ENCODE measurements at places on chromosomes 4 and X.

DNA sequence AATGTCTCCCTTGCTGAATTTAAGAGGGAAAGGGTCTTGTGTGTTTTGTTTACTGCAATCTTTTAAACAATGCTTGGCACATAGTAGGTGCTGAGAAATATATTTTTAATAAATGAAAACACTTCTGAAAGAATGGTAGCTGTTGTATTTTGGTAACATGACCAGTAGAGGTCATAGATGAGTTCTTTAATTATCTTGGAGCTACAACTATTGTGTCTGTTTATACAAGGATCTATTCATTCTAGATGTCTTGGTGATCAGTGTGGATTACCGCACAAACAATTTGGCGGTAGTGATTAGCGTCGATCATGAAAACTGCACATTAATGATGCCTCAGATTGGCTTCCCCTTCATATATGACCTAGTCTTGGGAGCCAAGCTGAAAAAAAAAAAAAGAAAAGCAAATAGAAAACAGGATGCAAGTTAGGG, 21.4 kb upstream of the SCRG1 start:
- peak; percentile 36 for DNase-seq

DNA sequence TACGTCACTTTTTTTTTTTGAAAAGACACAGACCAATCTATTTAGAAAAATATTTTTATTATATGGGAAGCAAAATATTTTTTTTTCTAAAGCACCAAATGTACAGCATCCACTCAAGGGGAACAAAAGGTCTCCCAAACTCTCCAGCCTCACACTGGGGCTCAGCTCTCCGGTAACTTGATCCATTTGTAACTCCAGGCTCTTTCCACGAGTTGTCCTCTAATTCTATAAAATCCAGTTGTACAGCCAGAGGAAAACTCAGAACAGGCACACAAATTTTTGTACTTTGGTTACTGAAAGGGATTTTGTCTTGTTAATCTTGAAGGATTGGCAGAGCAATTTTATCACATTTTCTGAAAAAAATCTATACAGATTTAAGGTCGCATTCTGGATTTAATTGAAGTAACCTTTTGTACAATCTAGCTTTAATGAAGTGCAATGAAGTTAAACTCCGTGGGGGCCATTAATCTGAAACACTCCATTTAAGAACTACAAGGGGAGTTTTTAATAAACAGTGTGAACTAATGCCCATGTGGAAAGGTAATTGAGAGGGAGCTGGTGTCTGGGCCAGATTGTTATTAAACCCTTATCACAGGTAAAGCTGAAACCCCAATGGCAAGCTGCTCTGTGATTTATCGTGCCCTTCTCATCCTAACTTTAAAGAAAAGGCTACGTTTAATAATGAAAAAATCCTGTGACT, 161.2 kb upstream of the FRG1 start:
- no peak for DNase-seq

DNA sequence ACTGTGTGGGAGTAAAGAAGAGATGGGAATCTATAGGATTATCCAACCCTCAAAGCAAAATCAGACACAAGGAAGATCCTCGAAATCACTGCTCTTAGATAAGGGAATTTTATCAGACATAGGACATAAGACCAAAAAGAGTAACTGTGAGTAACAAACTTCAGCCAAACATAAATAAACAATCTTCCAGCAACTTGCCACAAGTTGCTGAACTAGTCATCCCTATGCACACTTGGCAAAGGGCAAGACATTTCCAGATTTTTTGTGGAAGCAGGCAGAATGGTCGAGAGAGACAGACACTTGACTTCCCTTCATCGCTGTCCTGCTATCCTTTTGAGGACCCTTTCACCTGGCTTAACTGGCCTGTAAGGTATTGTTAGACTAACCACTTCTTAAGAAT, 89.6 kb downstream of the KCNIP4 start:
- DNase-seq: no peak

- no peak for DNase-seq
Measured at GRCh38 chr4:111954550-111954949, 190.7 kb upstream of the FAM241A start.

- DNase-seq: no peak
Measured at GRCh38 chr4:53459548-53459947, 82.1 kb downstream of the FIP1L1 start.

DNA sequence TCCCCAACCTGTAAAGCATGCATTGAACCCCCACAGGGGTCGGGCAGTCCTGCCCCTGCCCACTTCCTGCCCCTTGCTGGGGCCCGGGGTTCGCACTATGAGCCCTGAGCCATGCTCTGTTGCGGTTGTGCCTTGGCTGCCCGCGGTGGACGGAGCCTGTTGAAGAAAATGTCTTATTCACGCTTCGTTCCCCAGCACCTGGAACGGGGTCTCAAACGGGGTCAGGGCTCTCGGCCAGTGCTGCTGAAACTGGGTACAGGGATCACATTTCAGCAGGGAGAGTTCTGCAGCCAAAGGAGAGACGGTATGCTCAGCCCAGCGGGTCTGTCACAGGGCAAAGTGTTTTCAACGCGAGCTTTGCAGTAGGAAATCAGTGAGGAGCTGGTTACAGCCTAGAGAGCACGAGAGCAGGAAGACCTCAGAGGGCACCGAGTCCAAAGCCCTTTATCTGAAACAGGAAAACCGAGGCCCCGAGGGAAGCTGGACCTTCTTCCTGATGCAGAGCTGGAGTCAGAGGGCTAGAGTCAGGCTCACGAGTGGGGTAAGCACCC, 46.3 kb upstream of the AFAP1 start:
- DNase-seq: peak; percentile 42

GRCh38 chr4:75843596-75843995, 58.7 kb downstream of the PPEF2 start:
- DNase-seq: no peak

DNA sequence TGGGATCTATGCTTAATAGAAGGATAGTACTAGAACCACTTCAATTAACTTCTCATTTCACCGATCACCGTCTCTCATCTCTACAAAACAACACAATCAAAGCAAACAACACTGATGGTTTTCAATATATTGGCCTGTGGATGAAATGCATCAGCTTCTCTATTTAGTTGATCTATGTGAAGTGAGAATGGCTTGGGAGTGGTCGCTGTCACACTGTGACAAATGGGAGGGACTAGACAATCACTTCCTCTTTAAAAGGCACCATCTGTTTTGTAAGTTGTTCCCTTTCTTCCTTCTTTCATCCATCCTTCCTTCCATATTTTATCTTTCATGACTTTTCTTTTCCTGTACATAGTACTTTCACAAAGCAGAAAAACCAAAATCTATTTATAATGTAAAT, 23.9 kb upstream of the NWD2 start:
- no peak for DNase-seq

- no peak for DNase-seq
Measured at GRCh38 chr4:16893141-16893651, 5.2 kb downstream of the LDB2 start.

- no peak for DNase-seq
Measured at GRCh38 chrX:112218388-112218787, 135.8 kb upstream of the TRPC5 start.

DNA sequence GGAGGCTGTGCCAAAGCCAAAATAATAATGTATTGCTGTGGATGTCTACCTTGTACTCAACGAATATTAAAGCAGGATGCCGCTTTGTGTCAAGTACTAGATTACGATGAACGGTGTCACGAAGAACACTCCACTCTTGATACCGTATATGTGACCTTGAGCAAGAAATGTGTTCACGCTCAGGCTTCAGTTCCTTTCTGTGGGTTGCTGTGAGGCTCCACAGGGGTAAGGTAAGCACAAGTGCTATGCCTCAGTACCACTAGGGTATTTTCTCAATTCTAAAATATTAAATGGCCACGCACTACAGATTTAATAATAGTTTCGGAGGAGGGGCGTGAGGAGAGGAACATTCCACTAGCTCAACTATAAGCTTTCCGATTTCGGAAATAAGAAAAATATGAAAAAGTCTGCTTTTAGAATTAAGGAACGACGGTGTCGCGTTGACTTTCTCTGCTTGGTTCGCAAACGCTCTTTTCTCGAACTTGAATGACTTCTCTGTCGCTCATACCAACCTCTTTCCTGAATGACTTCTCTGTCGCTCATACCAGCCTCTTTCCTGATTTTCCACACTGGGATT, 607 bp upstream of the SCOC start:
- no peak for DNase-seq

DNA sequence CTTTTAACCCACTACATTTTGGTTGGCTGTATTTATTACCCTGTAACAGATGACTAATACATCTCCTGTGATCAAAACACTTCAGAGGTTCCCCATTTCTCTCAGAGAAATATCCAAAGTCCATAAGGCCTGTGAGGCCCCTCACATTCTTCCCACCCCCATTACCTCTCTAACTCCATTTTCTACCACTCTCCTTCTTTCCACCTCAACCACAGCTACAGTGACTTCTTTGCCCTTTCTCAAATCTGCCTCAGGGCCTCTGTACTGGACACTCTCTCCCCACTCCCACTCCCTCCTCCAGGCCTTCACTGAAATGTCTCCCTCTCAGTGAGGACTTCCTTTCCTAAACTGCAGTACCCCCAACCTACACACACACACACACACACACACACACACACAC, 8.4 kb upstream of the TMEM144 start:
- no peak for DNase-seq

DNA sequence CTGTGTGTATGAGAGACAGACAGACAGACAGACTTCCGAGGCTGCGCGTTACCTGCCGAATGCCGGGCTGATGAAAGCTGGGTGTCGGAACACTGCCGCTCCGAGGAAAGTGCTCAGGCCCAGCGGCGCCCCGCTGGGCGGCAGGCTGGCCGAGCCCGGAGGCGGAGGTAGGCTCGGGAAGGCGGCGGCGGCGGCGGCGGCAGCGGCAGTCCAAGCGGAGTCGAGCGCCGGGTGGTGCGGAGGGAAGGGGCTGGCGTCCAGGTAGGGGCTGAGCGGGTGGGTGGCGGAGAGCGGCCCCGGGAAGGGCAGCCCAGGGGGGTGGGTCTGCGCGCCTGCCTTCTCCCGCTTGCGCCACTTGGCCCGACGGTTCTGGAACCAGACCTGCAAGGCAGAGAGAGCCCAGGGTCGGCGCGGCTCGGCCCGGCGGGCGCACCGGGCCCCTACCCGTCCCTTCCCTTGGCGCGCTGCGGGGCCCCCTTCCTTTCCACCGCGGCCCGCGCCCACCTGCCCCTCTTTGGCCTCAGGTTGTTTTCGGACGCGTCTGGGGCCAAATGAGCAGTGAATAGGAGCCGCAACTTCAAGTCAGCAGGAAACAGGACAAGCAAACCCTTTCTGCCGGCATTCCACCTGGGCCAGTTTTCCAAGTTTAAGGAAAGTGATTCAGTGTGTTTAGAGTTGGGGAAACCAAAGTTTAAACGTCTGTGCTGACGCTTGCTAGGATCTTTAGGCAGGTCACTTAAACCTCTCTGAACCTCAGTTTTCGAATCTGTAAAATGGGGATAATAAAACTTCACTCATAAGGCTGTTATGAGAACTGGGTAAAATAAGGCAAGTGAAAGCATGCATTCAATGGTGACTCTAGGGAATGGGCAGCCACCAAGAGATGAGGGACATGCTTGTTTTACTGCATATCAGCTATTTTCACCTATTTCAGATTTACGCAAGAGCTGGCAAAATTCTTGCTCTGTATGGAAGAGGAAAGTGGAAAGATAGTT, 8.4 kb downstream of the ARX start:
- DNase-seq: no peak

- no peak for DNase-seq
Measured at GRCh38 chr4:76445911-76446310, 10.9 kb downstream of the SHROOM3 start.
